ENCODE measurements at places on chromosomes 3 and 15.

- DNase-seq = no peak
These were observed 9.6 kb downstream of the VGLL4 start for GRCh38 chr3:11634081-11634635.

GRCh38 chr3:191094057-191094845, 104.8 kb upstream of the OSTN start:
- DNase-seq = no peak

- no peak for DNase-seq
These were observed 192.3 kb downstream of the OCA2 start for GRCh38 chr15:27906802-27907201.

DNA sequence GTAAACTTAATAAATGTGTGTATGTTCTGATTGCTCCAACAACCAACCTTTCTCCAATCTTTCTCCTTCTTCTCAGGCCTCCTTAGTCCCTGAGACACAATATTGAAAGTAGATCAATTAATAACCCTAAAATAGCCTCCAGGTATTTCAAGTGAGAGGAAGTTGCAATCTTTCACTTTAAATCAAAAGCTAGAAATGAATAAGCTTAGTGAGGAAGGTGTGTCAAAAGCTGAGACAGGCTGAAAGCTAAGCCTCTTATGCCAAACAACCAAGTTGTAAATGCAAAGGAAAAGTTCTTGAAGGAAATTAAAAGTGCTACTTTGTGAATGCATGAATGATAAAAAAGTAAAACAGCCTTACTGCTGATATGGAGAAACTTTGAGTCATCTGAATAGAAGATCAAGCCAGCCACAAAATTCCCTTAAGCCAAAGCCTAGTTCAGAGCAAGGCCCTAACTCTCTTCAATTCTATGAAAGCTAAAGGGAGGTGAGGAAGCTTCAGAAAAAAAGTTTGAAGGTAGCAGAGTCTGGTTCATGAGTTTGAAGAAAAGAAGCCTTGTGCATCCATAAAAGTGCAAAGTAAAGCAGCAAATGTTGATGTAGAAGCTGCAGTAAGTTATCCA, 38.6 kb downstream of the CCDC80 start:
- DNase-seq = no peak

- peak; percentile 23 for DNase-seq
These were observed 13.4 kb downstream of the LRIG1 start for GRCh38 chr3:66487465-66487864.

DNA sequence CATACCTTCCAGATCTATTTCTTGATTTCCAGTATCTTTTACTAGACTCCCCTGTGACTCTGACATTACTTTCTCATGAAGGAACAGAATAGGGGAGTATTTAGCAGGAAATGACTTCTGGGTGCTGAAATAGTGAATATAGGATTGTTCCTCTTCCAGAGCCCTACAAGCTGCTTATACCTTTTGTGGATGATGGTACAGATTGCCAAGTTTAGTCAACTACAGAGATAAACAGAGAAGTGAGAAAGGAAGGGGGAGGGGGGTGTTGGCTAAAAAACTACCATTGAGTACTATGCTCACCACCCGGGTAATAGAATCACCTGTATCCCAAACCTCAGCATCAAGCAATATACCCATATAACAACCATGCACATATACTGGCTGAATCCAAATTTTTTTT, 298.3 kb upstream of the GPR149 start:
- no peak for DNase-seq

DNA sequence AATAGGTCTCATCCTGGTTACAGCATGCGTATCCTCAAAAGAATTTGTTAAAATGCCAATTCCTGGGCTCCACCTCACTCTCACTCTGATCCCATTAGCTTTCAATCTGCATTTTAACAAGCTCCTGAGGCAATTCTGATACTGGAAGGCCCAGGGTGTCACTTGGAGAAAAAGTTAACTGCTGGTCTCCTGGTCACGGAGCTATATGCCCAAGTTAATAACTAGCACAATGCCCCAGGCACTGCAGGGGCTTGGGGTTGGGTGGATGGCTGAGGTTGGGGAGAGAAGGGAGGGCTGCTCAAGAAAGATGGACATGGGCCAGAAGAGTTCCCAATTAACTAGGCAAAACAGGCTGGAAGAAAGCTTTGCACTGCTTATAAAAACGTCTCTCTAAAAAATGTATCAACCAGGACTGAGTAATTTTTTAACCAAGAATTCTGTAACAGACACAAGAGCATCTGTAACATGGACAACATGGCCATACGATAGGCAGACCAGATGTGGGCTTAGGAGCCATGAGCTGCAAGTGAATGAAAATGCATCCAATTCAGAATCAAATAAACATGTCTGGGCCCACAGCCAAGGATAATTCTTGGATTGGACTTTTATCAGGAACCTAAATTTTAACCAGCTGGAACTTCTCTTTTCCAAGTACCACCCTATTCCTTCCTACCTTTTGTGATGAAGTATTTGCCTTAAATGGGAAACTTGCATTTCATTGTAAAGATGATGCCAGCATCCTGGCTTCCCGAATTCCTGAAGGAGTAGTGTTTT, 4.2 kb downstream of the IL17RD start:
- peak; percentile 68 for DNase-seq

- no peak for DNase-seq
These were observed 433.3 kb downstream of the RAP2B start for GRCh38 chr3:153595186-153595815.

DNA sequence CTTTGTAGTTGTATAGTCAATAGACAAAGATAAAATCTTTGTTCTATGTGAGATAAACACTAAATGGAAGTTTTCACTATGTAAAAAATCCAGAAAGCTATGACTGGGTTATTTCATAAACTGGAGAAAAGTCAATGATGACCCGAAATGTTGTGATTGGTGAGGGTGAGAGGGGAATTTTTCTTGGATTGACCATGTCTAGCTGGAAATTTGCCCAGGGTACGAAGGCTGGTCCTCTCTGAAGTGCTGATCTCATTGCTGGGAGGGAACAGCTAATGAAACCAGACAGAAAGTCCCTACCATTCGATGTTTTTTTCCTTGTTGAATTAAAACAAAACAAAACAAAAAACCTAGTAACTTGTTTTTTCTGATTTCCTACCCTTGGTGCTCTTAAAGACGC, 14.3 kb downstream of the TPRG1 start:
- no peak for DNase-seq

GRCh38 chr15:37104424-37104981, 4.2 kb upstream of the MEIS2 start:
- no peak for DNase-seq

DNA sequence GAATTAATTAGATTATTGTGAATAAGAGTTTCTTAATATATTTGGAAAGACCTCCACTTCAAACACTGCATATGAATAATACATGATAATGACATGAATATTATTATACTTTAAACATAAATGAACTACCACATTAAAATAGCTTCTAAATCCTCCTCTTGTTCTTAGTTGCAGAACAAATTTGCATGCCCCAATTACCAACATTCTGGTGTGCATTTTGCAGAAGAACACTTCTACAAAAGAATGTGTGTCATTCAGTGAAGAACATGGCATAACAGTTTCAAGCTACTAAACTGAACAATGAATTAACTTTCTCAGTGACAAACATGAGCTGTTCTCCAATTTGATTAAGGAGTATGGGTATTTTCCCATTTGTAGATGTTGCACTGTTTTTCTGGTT, 711.3 kb upstream of the NAALADL2 start:
- no peak for DNase-seq

DNA sequence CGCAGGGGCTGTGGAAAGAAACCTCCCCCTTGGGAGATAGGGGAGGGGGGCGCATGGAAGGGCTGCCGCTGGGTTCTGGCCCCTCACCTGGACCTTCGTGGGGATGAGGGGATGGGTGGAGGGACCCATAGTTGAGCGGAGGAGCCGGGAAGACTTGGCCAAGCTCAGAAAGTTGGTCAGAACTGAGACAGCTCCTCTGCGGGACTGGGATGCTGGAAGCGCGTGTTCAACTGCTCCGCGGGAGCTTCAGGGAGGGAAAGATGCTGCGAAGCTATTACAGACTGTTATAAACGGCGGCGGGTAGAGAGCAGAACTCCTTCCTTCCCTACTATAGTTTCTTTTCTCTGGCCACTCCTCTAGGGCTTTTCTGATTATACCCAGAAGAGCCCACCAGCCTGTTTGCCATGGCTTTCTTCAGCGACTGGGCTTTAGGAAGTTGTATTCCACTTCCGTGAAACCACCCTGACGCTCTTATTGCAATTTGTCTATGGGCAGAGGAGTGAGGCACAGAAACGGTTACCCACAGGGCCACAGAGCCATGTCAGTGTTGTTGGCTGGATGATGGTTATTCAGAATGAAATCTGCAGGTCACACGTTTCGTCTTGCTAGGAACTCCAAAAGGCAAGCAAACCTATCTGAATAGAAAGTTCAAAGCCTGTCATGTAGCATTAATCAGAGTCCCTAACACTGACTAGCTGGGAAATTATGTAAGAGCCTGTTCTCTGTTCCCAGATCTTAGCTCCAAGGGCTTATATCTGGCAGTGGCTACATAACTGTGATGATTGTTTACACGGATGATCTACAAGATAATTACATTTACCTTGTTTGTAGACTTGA, 1.1 kb downstream of the SYNPR start:
- peak; percentile 69 for DNase-seq

DNA sequence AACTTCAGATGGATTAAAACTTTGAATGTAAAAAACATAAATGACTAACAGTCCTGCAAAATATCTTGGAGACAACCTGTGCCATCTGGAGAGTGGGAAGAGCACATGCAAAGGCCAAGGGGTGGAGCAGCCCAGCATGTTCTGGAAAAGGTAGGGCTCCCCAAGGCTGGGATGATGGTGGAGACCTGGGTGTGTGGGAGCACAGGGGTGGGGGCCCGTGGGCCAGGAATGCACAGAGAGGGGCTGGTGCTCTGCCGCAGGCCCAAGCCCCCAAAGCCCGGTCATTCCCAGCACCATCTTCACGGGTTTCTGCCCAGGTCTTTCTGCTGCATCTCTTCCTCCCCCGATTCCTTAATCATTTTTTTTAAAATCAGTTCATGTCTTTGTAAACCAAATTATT, 9.7 kb upstream of the GATA2 start:
- DNase-seq = peak; percentile 23

DNA sequence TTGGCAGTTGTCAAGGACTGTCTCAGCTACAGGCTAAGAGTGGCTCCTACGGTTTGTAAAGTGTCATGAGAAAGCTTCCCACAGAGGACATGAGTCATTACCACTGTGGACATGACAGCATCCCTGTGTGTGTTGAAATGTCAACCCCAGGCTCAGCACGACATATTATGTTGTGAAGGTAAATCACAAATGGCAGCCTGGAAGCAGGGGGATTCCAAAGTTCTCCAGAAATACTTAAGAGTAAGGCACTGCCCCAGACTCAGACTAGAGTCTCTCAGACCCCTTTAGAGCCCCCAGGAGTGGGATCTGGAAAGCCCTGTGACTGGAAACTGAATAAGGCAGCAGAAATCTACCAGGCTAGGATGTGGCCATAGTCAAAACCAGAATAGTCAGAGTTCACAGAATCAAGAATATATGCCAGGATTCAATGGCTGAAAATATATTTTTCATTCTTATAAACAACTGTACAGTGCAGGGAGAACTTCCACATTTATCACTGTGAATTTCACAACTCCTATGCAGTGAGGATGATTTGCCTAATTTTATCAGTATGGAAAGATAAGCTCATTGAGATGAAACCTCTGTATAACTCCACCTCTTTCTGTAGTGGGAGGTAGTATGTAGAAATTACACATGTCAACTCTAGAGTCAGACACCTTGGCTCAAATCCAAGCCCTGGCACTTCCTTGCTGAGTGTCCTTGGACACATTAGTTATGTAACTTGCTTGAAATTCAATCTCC, 237.1 kb upstream of the CFAP20DC start:
- no peak for DNase-seq

GRCh38 chr3:133540896-133541674, 32.4 kb upstream of the CDV3 start:
- DNase-seq = no peak

- peak; percentile 64 for DNase-seq
These were observed 28.1 kb upstream of the INSYN1 start for GRCh38 chr15:73781038-73781925.

DNA sequence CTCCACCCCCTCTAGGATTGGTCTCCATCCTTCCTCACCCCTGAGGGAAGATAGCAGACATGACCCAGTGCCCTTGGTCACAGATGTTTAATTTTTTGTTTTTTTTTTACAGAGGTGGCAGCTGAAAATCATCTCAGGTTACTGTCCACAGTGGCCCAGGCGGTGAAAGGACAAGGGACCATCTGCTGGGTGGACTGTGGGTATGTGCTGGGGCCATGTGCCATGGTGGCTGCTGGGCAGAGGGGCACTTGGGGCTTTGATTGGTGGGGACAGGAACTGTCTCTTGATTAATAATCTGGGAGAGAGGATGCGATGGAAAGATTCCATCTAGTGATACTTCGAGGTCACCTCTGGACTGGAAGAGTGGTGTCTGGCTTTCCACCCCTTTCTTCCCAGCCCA, 25.4 kb downstream of the PDIA5 start:
- peak; percentile 33 for DNase-seq

DNA sequence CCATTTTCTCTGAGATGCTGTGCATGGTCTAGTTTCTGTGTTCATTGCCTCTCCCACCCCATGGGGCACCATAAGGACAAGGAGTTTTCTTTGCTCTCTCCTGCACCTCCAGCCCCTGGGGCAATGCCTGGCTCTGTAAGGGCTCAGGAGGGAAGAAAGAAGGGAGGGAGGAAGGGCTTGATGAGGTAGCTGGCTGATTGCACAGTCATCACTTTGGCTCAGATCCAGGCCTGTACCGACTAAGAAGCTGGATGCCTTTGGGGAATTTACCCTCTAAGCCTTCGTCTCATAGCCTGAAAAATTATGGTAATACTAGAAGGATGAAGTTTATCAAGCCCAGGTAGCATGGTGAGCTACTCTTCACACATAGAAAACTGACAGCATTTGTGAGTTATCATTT, 382.9 kb downstream of the GABRG3 start:
- DNase-seq = no peak

DNA sequence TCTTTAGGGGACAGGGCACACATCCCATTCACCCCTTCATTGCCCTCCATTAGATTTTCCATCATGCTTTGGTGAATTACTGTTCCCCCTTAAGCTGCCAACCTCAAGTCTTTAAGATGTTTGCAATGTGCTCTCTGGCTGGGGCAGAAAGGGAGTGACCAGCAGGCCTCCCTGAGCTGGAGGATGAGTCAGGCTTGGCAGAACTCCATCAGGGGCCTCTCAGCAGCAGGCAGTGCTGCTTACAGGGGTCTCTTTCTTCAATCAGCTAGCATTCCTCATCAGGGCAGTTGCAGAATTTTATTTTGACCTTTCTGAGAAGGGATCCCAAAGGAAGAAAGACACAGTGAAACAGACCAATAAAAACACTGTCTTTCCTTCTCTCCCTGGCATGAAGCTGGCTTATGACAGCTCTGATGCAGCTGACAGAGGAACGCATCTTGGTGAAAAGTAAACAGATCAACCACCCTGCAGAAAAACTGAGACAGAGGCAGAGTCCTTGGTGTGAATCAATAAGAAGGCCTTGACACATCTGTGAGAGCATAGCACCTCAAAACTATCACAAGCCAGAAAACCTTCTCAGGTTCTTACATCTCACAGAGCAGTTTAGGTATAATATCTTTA, 88.7 kb upstream of the MRPL3 start:
- peak; percentile 68 for DNase-seq

DNA sequence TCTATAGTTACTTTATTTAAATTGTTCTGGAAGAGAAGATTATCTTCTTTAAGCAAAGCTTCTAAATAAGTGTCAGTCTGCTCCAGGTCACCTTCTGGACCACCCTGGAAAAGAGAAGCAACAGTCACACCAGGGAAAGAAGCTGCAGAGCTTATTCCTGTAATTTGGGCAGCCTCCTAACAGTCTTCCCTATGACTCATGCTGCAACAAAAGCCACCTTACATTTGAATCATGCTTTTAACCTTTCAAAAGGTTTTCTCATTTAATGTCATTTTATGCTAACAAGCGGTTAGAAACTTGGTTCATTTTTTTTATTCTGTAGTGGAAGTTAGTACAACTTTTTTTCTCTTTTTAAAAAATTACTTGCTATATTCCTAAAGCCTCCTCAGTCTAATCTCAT, 5.3 kb upstream of the GUCA1C start:
- no peak for DNase-seq
